Effector CD4-positive, alpha-beta T cell (primary cell): ENCODE measurements at places on chromosomes 1 and 21.

DNA sequence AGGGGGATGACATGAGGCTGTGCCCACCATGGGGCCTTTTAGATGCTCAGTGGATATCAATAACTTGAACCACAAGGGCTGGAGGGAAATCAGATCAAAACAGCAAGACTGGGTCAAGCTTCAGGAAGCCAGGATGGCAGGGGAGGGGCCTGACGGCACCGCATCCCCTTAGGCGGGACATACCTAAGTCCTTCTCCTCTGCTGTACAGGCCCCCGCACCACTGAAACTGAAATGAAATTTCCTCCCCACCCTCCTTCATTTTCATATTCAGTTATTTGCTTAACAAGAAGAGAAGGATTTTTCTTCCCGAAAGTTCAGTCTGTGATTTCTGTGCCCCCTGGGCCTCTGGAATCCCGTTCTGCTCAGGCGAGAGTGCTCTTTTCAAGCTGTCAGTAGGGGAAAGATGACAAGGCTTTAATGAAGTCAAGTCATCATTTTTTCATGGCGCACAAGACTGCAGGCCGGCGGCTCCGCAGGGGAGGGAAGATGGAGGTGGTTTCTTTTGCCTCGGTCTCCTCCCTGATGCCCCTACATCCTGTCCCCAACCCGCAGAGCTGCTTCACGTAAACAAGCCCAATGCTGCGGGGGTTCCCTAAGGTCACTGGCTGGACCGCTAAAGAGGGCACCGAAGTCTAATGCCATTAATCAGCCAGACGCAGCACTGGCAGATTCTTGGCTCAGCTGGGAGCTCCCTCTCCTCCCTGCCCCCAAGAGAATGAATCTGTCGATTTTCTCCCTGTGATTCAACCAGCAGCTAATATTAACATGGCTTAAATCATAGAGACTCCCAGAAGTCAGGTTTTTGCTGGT lies 264.8 kb downstream of the C1orf94 start:
- no peak for DNase-seq

- no peak for DNase-seq
Measured at GRCh38 chr1:192439373-192440025, 122.7 kb downstream of the RGS21 start.

GRCh38 chr21:36134803-36135390 lies at the start of gene CBR3:
Gene CBR3 (plus strand): TSS chr21:36135079. CDS start chr21:36135193, 114 bp downstream.
- DNase-seq: peak; percentile 39

DNA sequence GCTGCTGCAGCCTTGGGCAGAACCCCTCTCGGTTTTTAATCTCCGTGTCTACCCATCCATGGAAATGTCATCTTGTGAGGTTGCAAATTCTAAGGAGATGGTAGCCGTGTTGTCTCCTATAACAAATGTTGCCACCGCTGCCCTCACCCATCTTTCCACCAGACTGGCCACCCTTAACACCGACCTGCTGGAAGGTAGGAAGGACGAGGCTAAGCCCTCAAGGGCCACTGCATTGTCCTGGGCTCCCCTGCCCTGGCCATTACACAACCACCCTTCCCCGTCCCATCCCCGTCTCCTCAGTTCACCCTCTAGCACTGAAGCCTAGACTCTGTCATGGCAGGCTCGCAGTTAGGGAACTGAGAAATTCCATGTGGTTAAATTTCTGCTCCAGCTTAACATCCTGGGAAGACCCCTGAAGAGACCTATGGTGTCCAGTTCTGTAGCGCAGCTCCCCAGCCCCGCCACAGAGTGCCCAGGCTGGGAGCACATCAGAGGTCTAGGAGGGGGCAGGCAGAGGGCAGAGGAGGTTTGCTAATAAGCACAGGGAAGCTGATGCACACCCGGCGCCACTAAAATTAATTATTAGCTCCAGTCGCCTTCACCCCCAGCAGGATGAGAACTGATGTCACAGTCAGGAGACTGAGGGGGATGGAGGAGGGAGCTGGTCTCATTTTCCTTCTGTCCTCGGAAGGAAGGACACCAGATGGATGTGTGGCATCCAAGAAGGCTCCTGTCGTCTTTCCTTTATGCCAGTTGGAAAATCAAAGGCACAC lies 38.3 kb downstream of the STUM start:
- no peak for DNase-seq

DNA sequence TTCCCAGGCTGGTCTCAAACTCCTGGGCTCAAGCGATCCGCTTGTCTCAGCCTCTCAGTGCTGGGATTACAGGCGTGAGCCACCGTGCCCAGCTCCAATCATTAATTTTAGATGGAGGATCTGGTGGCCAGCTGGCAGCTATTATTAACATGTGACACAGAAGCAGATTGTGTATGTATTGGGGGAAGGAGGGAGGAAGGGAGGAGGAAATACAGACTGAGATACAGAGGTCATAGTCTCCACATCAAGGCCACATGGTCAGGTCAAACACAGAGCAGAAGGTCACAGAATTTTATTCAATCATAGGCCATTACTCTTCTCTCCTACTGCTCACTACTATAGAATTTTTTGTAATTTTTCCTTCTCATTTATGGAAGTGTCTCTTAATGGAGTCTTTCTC lies 57.9 kb upstream of the ADORA3 start:
- DNase-seq: no peak

- no peak for DNase-seq
Measured at GRCh38 chr1:42003433-42003832, 84.7 kb upstream of the HIVEP3 start.

DNA sequence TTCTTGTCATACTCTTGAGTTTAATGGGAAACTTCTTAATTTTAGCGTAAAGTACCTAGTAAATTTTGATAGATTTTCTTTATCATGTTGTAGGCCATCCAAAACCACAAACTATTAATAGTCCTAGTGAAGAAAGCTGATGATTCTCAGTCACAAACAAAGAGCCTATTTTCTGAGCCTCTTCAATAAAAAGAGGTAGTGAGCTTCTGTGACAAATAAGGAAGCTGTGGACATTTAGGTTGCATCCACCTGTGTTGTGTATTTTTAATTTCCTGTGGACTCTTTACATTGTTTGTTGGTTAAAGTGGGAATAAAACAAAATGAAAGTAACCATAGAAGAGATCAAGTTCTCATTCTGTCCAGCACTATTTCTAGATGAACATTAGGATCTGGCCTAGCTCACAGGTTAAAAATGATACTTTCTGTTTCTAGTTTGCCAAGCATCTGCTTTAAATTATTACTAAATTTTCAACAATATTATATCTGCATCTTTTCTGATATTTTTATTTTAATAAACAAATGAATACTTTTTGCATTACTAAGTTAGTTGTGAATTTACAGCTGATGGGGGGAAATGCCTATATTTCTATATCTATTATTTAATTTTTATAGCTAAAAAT lies 702.2 kb upstream of the ADGRL4 start:
- DNase-seq: no peak

DNA sequence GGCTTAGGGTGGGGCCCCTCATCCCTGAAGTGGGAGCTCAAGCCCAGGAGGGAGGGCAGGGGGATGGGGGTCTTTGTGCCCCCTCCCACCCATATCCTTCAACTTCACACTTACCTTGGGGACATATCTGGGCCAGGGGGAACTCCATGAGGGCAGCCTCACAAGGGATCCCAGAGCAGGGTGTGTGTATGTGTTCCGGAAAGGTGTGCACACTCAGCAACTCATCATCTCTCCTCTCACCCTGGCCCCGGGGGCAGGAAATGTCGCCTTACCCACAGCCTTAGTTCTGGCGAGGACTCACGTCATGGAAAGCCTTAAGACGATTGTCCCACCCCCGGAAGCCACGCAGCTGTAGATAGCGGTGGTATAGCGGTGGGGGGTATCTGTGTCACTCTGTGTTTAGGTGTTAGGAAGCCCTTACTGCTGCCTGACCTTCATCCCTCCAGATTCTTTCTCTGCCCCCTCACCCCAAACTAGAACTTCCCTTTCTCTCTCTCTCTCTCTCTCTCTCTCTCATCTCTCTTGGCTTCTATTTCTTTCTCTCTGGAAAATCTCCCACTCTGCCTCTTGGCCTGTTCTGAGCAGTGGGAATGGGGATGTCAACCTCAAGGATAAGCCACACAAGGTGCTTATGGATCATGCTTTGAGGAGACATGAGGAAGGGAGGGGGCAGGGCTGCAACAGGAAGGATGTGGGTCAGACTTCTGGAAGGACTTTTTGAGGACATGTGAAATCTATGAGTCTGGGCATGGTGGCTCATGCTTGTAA lies at the start of gene SH2D2A:
SH2D2A (minus strand) TSS at position 288 of the 768 bp plus-strand sequence; CDS start at position 148, 140 bp downstream.
- peak; percentile 94 for DNase-seq

GRCh38 chr1:56268519-56269140 lies 310.7 kb downstream of the PLPP3 start:
- DNase-seq: no peak

DNA sequence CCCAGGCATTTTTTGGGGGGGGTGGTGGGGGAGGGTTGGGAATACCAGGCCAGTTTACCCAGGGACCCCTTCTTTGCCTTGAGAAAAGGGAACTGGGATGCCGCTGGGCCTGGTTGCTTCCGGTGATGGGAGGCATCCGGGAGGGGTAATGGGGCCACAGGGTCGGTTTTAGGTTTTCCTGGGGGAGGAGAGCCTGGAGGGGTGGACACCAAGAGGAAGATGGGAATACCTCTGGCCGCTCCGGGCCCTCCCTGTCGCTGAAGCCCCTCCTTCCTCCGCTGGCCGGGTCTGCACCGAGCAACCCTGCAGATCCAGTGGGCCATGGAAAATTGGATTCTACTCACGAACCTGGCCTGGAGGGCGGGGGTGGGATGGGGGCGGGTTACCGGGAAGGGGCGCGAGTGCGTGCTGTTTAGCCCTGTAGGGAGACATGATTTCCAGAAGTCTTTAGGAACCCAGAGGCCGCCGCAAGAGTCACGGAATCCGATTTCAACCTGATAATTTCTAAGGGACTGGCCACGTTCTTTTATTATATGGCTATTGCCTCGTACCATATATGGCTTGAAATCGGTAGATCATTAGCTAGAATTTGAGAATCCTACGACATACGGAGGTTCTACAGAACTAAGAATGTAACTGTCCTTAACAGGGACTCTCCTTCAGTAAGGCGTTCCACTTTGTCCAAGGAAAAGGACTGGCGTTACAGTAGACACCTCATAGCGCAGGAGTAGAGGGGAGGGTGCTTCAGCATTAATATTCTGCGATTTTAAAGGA lies 749 bp downstream of the AKIRIN1 start:
- DNase-seq: peak; percentile 8

DNA sequence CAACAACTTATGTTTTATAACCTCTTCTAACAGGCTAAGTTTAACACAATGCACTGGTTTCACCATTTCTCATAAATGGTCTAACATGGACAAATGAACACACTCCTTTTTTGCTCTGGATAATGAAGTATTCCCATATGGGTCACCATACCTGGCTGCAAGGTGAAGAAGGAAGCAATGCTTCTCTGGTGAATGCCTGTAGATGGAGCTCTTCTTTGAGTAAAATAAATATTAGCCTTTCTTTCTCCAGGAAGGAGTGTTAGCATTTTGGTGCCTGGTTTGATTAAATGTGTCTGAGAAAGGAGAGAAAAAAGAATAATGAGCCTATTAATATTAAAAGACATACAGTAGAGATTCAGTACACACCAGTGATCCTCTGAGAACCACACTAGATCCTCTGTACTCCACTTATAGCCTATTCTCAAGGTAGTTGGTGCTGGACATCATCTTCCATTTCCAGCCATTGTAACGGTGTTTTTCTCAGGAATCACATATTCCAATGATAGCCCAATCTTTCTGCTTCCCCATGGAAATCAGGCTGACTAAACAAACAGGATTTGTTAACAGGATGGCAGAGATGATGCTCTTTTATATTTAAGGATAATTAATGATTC lies 17.6 kb downstream of the MTFR1L start:
- DNase-seq: no peak

DNA sequence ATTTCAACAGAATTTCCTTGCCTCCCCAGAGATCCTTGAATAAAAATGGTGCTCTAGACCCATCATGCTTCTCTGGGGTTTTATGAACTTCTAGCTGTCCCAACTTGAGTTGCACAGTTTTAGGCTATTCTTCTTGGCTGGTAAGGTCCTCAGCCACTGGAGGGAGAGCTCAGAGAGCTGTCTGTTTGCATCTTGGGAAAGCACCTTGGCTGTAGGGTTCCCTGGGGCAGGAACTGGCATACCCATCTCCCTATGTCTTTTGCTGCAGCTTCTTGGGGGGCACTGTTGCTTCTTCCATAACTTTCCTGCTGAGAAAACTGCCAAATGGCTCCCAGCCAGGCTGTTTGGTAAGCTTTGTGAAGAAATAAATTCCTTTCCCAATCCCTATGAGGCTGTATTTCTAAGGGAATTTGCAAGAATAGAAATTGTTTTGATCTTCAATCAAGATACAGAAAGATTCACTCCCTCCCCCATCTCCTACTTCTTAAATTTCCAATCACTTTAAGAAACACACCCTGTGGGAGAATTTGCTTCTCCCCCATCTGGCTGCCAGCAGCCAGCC lies 8.2 kb upstream of the FMOD start:
- no peak for DNase-seq

DNA sequence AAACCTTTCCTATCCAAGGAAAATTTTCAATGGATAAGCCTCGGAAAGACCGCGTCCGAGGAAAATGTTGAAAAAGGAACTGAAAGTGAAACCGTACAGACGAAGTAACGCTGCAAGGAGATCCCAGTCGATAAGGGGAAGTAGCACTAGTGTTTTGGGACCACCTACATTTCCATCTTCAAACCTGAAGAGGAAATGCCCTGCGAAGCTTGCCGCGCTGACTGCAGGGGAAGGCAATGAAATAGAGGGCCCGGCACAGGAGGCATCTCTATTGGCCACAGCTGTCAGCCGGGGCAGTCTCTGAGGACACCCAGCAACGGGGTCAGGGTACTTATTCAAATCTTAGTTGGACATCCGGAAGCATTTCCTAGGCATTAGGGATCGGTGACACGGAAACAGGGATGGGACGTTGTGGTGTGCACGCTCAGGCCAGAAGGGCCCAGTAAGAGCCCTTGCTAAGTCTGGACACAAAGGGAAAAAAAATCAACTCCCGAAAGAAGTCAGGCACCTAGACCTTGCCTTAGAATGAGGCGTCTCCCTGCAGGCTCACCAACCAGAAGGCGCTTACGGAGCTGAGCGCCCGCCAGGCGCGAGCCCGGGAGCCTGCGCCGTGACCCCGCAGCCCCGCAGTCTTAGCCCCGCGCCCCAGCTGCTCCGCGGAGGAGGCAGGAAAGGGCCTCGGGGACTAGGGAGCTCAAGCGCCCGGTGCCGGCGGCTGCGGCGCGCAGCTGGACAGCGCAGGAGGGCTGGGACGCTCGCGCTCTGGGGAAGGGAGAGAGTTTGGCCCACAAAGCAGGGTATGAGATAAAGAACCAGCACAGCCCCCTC lies 655 bp downstream of the USF1 start:
- DNase-seq: peak; percentile 49

- DNase-seq: no peak
Measured at GRCh38 chr1:176602388-176603004, 139.5 kb downstream of the PAPPA2 start.
